ENCODE measurements at places on chromosomes 1 and 21. TPM values are rescaled to one million over a fixed set of nuclear protein-coding genes. Genes with fewer than 3 reads are reported as not detected.

The F13B gene
- total RNA-seq: not detected

The PROX1 gene
- total RNA-seq: 0.83 TPM

The C4BPA gene
- not detected for total RNA-seq

The DPT gene
- total RNA-seq: not detected

The A3GALT2 gene
- not detected for total RNA-seq

DNA sequence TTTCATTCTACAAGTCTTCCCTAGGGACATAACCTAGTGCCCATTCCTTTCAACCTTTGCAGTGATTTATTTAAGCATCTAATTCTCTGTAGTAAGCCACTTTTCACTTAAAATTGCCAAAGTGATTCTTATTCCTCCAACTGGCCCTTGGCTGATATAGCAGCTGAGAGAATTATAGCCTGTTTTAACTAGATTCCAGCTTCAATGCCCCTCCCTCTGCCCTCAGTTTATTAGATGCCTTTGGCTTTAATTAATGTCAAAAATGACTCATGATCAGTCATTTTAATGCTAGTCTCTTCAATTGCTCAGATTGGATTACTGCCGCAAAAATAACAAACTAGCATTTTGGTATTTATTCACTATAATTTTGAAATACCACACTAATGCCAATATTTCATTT lies 145.4 kb upstream of the KCTD3 start:
- no peak for DNase-seq

DNA sequence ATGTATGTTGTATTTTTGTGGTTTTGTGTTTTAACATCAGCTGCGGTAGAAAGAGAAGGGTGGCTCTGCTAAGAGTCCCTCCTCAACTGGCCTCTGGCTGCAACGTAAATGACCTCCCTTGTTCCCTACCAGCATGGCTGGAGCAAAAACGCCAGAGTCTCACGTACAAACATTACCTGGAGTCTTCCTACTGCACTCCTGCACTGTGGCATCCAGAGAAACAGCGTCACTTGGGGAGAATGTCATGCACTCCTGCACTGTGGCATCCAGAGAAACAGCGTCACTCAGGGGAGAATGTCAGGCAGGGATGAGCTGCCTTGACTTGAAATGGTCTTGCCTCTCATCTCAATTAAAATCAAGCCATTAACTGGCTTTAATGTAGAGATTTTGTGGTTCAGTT lies 314.2 kb downstream of the KIF26B start:
- DNase-seq: no peak

- no peak for DNase-seq
Observed at GRCh38 chr1:230429067-230429735, 3.1 kb upstream of the PGBD5 start.

GRCh38 chr1:54114955-54115354 lies 37.8 kb downstream of the CDCP2 start:
- DNase-seq: no peak

DNA sequence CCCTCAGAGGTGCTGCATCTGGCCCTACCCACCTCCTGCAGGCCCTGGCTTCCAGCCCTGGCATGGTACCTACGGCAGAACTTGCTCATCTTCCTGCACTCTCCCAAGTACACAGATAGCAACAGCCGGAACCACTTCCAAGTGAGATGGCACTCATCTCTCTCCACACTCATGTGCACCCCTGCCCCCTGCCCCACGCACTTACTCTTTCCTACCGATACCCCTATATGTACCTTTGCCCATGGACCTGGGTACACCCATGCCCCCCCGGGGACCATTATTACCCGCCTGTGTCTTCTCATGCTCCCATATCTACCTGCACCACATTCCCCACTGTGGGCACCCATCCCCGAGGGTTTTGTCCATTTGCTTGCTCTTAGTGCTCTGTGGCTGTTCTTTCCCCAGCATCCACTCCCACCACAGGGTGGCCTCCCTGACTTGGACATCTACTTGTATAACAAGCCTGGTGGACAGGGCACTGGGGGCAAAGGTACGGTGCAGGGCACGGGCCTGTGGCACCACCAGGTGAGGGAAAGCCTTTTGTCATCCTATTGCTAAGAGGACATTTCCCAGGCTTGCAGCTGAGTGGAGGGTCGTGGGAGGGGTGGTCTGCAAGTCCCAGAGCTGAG lies 14.7 kb downstream of the HYI start:
- no peak for DNase-seq

DNA sequence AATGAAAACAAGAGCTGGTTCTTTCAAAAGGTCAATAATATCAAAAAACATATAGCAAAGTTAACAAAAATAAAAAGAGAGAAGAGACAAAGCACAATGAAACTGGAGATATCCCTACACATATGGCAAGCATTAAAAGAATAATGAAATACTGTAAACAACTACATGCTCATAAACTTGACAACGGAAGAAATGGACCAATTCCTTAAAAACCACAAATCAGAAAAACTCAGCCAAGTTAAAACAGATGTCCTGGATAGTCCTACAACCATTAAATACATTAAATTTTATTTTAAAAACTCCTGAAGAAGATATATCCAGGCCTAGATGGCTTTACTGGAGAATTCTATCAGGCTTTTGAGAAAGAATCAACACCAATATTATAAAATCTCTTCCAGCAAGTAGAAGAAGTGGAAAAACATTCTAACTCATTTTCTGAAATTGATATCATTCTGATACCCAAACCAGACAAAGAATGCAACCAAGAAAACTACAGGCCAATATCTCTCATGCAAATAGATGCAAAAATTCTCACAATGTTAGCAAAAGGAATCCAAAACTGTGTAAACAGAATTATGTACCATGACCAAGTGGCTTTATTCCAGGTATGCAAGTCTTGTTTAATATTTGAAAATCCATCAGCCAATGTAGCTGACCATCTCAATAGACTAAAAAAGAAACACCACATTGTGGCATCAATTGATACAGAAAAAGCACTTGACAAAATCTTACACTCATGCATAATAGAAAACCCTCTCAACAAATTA lies 56.1 kb upstream of the LRRC7 start:
- DNase-seq: no peak

- DNase-seq: no peak
Observed at GRCh38 chr1:114108751-114109255, 44.9 kb downstream of the SYT6 start.

DNA sequence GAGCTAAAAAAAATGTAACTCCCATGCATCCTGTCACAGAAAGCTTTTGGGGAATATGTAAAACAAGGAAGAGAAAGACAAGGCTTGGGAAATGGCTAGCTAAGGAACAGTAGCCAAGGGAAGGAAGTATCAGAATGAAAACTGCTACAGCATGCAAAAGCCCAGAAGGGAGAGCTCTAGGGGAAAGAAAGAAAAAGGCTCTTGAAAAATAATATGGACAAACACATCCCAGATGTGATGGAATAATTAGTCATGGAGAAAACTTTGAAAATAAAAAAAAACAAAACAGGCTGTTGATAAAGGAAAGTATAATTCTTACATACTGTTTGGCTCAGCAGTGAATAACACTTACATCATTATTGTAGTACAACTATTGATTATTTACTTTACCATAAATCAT lies 47.9 kb upstream of the VCAM1 start:
- no peak for DNase-seq

- no peak for DNase-seq
Observed at GRCh38 chr21:18603980-18604379, 200.4 kb upstream of the TMPRSS15 start.

- no peak for DNase-seq
Observed at GRCh38 chr1:38041936-38042834, 4.4 kb downstream of the POU3F1 start.

Data from H9 (cell line).